ENCODE measurements at places on chromosomes 12 and 14. TPM values are rescaled to one million over a fixed set of nuclear protein-coding genes. Genes with fewer than 3 reads are reported as not detected.

TBX3 gene
- polyA plus RNA-seq: not detected

RASSF9 gene
- polyA plus RNA-seq: not detected

MORN3 gene
- 0.14 TPM for polyA plus RNA-seq

- DNase-seq: no peak
- H3K27ac ChIP-seq: no peak overlapping the region
- no peaks in the 10 kb centered on the region for H3K4me1 ChIP-seq
- H3K36me3 ChIP-seq: no peaks in the 10 kb centered on the region
- H3K4me3 ChIP-seq: no peak overlapping the region
- peaks cover 13% of the 10 kb centered on the region for H3K27me3 ChIP-seq
Measured at GRCh38 chr12:53939141-53940108, 794 bp downstream of the HOXC13 start.

DNA sequence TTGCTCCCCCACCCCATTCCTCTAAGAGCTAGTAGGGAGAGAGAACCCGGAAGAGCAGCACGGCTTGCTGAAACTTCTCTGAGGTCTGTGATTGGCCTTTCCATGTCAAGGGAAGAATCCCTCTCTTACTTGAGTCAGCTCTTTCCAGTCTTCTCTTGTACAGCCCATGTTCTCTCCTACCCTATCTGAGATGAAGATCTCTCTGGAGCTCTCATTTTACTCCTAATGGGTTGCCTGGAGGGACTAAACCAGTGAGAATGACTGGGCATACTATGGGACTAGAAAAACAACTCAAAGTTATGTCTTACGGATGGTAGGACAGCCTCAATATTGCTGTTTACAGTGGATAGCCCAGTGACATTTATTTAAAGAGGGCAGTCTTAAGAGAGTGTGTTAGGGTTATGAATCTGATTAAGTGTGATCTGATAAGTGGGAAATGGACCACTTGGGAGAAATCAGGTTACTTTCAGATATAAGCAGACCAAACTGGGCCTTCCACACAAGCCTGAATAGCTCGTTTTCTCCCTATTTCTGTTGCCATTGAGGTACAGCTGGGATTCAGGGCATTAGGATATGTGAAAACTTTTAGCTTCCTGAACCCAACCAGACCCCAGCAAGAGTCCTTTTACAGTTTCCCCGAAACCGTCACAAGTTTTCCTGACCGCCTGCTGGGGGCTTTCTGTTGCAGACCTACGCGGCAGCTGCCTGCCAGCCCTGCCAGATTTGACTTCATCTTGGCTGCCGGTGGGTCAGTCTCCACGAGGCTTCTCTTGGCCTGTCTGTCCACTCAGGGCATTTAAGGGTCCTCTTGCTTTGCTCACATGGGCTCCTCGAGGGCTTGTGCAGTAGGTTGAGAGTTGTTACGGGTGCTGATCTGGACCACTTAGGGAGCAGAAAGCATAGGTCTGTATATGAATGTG, 16.9 kb downstream of the ETV6 start:
- H3K36me3 ChIP-seq: peaks cover 26% of the 10 kb centered on the region
- no peak overlapping the region for H3K4me3 ChIP-seq
- H3K27ac ChIP-seq: no peak overlapping the region
- no peak for DNase-seq

- H3K27ac ChIP-seq: no peak overlapping the region
- DNase-seq: no peak
- H3K4me3 ChIP-seq: no peak overlapping the region
- no peaks in the 10 kb centered on the region for H3K36me3 ChIP-seq
- H3K4me1 ChIP-seq: no peaks in the 10 kb centered on the region
Measured at GRCh38 chr14:87122166-87122565, 870.8 kb downstream of the GALC start.

DNA sequence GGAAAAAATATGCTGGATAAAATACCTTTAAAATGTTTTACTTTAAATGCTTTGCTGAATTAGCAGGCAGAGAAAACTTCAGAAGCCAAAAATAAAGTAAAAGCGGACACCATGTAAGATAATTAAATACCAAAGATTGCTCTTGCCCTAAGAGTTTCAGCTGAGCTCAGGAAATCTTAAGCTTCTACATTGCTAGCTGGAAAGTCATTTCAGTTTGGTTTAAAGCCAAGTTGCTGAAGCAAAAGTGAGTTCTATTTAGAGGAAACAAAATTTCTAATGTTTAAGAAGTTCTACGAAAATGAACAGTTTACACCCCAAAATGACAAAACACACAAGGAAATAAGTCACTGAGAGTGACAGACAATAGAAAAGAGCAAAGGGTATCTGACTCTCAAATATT, 310.0 kb downstream of the ADAMTS20 start:
- no peak for DNase-seq
- H3K4me1 ChIP-seq: no peaks in the 10 kb centered on the region
- H3K4me3 ChIP-seq: no peak overlapping the region
- H3K36me3 ChIP-seq: no peaks in the 10 kb centered on the region

- H3K4me1 ChIP-seq: peaks cover 11% of the 10 kb centered on the region
- H3K27ac ChIP-seq: no peak overlapping the region
- H3K4me3 ChIP-seq: no peak overlapping the region
Measured at GRCh38 chr14:93941293-93941910, 14.3 kb downstream of the FAM181A start.

GRCh38 chr14:63565448-63565847, 22.3 kb upstream of the PPP2R5E start:
- no peaks in the 10 kb centered on the region for H3K27me3 ChIP-seq
- no peaks in the 10 kb centered on the region for H3K36me3 ChIP-seq
- DNase-seq: no peak
- no peak overlapping the region for H3K27ac ChIP-seq

DNA sequence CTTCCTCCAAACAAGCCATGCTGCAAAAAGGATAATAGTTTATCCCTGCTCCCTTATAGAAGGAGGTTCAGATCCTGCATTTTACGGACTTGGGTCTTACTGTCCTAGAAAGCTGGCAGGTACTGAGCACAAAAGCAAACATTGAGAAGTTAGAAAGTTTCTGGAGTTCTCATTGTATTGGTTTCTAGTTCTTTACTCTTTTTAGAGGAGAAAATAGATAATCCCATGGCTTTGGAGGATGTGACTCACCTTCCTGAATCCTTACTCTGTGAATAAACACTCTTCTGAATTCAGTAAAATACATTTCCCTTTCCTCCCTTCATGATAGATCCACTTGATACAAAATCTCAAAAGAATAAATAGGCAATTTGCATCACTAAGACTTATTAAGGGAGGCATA, 188.9 kb downstream of the NPAS3 start:
- H3K4me1 ChIP-seq: no peaks in the 10 kb centered on the region
- DNase-seq: no peak
- H3K27ac ChIP-seq: no peak overlapping the region
- H3K27me3 ChIP-seq: no peaks in the 10 kb centered on the region

GRCh38 chr12:42923156-42923555, 333.6 kb upstream of the PRICKLE1 start:
- H3K4me3 ChIP-seq: no peak overlapping the region
- H3K36me3 ChIP-seq: no peaks in the 10 kb centered on the region
- H3K27me3 ChIP-seq: no peaks in the 10 kb centered on the region
- no peak for DNase-seq
- H3K4me1 ChIP-seq: no peaks in the 10 kb centered on the region

- H3K36me3 ChIP-seq: no peaks in the 10 kb centered on the region
- H3K27me3 ChIP-seq: no peaks in the 10 kb centered on the region
- no peak for DNase-seq
- no peak overlapping the region for H3K4me3 ChIP-seq
- no peak overlapping the region for H3K27ac ChIP-seq
- H3K4me1 ChIP-seq: no peaks in the 10 kb centered on the region
Measured at GRCh38 chr14:72387726-72388125, 455.5 kb downstream of the RGS6 start.

DNA sequence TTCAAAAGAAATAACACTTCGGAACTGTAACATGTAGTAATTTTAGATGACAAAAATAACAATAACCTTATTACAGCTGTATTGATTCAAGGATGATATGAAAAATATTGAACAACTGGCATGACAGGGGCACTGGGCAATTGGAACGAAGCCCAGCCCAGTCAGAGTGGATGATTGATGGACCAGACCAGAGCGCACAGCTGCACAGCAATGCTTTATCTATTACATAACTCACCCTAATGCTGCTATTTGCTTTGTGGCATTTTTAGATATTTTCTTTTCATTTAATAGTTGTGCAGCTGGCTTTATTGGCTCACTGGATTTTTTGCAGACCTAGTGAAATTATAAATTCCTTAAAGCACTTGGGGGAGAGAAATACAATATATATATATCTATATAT, 26.9 kb upstream of the FERMT2 start:
- no peak overlapping the region for H3K4me3 ChIP-seq
- no peaks in the 10 kb centered on the region for H3K27me3 ChIP-seq
- no peaks in the 10 kb centered on the region for H3K4me1 ChIP-seq
- no peaks in the 10 kb centered on the region for H3K36me3 ChIP-seq

DNA sequence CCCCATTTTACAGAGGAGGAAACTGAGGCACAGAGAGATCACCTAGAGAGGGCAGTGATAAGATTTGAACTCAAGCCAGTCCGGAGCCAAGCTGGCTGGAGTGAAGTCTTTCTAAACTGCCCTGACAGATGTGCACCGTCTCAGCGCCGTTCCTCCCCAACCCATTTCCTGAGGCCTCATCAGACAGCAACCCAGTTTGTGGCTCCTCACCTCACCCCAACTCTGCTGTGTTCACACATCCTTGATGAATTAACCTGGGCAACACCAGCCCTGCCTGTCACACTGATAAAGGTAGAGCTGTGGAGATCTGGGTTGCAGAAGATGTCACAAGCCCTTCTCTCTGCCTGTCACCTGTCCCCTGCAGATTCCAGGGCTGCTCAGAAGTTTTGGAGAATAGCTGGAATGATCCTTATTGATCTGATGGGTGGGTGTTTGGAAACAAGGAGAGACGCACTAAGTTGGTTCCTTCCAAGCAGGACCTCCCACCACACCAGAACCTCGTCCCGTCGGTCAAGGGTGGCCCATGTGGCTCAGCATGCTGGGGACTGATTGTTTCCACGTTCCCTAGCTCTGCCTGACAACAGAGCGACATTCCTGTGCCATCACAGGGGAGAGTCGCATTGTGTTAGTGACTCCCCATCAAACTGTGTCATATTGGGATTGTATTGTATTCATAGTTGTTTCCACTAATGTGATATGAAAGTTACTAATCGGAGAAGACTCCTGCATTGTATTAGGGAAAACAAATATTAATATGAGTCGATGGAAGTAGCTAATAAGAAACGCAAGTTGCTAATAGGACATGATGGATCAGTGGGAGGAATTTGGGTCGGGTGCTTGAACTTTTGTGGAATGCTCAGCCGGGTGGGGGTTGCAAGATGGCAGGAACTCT, 200.6 kb downstream of the PHETA1 start:
- H3K36me3 ChIP-seq: no peaks in the 10 kb centered on the region
- DNase-seq: no peak
- no peaks in the 10 kb centered on the region for H3K27me3 ChIP-seq

GRCh38 chr12:96187956-96188355, 6.2 kb upstream of the ELK3 start:
- no peaks in the 10 kb centered on the region for H3K36me3 ChIP-seq
- no peak overlapping the region for H3K4me3 ChIP-seq
- no peak overlapping the region for H3K27ac ChIP-seq

DNA sequence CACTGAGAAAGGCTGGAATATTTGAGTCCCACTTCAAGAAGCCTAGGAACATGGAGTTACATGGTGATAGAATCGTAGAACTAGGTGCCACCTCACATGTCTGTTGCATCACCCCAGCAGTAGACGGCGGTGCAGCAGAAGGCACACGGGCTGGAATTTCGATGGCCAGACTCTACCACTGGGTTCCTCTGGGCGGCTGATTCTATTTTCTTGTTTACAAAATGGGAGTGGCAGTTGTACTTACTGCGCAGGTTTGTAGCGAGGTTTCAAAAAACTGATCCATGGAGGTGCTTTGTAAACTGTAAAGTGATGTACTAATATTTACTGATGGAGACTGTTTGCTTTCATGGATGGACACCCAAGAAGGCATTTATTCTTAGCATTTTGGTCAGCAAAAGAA, 45.7 kb downstream of the WDR20 start:
- H3K27me3 ChIP-seq: no peaks in the 10 kb centered on the region
- no peaks in the 10 kb centered on the region for H3K36me3 ChIP-seq
- H3K27ac ChIP-seq: no peak overlapping the region
- DNase-seq: no peak
- no peak overlapping the region for H3K4me3 ChIP-seq
- H3K4me1 ChIP-seq: peaks cover 7% of the 10 kb centered on the region

- DNase-seq: no peak
- H3K4me1 ChIP-seq: no peaks in the 10 kb centered on the region
- H3K36me3 ChIP-seq: no peaks in the 10 kb centered on the region
Measured at GRCh38 chr12:26014085-26014484, 55.6 kb downstream of the RASSF8 start.

DNA sequence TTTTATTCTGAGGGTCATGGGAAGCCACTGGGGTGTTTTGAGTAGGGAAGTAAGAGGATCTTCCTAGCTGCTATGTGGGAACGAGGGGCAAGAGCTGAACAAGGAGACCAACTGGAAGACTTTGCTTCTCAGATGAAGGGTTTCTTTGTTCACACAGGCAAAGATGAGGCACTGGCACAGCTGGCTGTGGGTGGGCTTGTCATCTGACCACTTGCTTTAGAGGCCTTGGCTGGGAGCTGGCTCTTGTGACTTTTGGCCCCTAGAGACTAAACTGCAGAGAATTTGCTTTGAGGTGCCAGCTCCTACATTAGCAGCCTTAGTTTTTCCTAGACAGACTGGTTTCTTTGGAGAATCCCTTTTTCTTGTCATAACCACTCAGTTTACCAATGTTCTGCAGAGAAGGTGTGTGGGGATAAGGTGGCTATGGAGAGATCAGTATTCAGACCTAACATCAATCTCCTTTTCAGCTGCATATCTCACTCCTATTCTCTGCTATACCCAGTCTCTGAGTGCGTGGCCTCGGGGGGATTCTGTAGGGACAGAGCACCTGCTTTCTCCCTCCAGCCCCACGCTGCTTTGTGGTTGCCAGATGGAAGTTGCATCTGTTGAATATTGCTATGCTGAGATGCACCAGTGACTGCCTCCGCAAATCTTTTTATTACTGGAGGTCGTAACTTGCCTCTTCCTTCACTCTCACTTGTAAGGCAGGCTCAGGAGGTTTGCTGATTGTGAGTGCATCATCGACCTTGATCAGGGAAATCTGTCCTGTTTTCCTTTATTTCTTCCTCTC, 12.7 kb downstream of the PPP2R5C start:
- peaks cover 19% of the 10 kb centered on the region for H3K4me1 ChIP-seq
- no peaks in the 10 kb centered on the region for H3K27me3 ChIP-seq
- H3K27ac ChIP-seq: no peak overlapping the region
- no peak overlapping the region for H3K4me3 ChIP-seq
- DNase-seq: no peak
- no peaks in the 10 kb centered on the region for H3K36me3 ChIP-seq

DNA sequence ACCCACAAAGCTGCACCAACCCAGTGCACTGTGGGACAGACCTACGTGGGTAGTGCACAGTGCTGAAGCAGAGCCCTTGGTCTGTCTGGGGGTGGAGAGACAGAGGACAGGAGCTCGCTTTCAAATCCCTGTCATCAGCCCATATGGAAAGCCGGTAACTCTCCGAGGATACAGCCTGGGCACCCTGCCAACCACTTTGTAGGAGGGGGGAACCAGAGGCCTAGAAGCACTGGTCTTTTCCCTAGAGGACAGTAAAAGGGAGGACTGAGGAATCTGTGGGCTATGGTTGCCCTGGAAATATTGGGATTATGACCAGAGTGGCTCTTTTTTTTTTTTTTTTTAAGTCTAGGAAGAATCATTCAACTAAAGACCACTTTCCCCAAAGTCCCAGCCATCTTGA, 74.3 kb downstream of the MAP3K9 start:
- peaks cover 18% of the 10 kb centered on the region for H3K36me3 ChIP-seq
- no peak overlapping the region for H3K27ac ChIP-seq
- DNase-seq: no peak
- H3K4me1 ChIP-seq: no peaks in the 10 kb centered on the region
- H3K27me3 ChIP-seq: no peaks in the 10 kb centered on the region
- H3K4me3 ChIP-seq: no peak overlapping the region

GRCh38 chr12:54526812-54527630, 22.4 kb upstream of the PDE1B start:
- peaks cover 37% of the 10 kb centered on the region for H3K36me3 ChIP-seq
- no peak overlapping the region for H3K4me3 ChIP-seq
- no peak overlapping the region for H3K27ac ChIP-seq
- H3K27me3 ChIP-seq: no peaks in the 10 kb centered on the region

All from GM12878 (cell line).